ENCODE measurements at places on chromosomes 4 and X. TPM values are rescaled to one million over a fixed set of nuclear protein-coding genes. Genes with fewer than 3 reads are reported as not detected.

DNA sequence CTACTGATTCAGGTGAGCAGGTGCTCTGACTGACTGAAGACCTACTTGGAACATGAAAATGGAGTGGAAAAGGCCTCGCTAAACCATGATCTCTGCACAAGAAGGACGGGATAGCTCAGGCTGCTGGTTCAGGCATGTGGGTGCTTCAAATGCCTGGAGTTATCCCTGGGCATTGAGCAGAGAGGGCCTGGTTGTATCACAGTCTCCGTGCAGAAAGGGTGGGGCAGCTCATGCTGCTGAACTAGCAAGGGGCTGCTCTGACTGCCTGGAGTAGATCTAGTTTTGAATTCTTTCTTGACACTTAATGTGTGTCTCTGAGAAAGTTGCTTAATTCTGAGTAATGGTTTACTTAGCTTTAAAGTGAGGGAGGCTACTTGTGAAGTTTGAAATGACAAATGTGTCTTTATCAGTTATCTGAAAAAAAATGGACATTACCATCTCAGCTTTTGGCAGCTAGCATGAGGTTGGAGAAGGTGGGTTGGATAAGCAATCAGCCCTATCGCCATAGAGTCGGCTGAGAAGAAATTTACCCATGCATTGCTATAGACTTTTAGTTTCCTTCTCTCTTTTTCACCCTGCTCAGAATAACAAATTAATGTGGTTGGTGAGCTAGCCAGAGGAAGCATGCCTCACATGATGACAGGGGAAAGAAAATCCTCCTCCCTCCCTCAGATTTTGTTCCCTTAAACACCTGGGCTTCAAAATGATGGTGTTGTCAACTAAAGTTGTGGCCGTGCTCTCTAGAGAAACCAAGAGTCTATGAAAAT lies 832.4 kb downstream of the STIM2 start:
- no peak for DNase-seq

GRCh38 chr4:8076023-8076422 lies 82.6 kb downstream of the ABLIM2 start:
- no peak for DNase-seq

- no peak for DNase-seq
Measured at GRCh38 chr4:7173841-7174449, 18.4 kb upstream of the SORCS2 start.

DNA sequence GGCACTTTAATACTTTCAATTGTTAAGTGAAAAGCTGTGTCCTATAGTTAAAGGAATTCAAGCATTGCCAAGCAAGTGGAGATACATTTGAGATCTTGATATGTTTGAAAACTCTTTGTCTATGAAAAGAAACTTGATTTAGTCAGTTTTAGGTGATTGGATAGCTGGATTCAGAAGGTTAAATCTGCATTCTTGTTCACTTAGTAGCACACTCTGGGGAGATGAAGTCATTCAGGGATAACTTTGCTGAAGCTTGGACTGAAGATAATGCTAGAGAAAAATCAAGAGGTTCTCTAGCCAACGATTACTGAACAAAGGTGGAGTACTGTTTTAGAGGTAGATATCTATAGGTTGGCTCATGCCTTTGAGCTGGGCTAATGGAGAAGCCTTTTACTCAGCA lies 90.6 kb downstream of the DCAF8L2 start:
- DNase-seq = no peak

- no peak for DNase-seq
Measured at GRCh38 chr4:94827481-94828110, 69.8 kb downstream of the BMPR1B start.

GRCh38 chrX:72052415-72053090 lies 79.2 kb downstream of the RTL5 start:
- DNase-seq = no peak

Gene ZNF674
- 3.0 TPM for total RNA-seq

All from esophagus muscularis mucosa (tissue), 4 donors.